ENCODE measurements at places on chromosomes 13 and 19.

- no peak for DNase-seq
Observed at GRCh38 chr19:39917561-39918182, 16.8 kb downstream of the FCGBP start.

- DNase-seq, result no peak
Observed at GRCh38 chr19:45076029-45076850, at the start of gene ZNF296. Gene ZNF296 (minus strand): TSS chr19:45076478. CDS start chr19:45076373, 105 bp downstream.

DNA sequence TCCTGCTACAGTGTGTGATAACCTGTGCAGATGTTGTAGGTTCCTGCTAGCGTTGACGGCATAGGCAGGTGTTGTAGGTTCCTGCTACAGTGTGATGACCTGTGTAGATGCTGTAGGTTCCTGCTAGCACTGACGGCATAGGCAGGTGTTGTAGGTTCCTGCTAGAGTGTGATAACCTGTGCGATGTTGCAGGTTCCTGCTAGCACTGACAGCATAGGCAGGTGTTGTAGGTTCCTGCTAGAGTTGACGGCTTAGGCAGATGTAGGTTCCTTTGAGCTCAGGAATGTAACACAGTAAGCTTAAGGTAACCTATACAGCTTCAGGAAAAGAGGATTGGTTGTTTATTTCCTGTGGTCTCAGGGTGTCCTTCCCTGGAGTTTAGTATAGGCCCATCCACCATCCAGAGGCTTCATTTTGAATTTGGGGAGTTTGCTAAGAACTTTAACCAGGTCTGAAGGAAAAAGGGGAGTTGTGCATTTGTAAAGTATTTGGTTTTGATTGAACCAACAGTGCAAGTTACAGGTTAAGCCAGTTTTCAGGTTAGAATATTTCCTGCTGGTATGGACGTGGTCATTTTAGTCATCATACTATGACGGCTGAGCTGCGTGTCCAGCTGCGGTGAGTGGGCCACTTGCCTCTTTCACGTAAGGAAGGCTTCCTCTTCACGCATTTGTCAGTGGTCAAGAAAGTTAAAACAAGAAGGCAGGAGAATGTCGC, 53.8 kb downstream of the ATP11A start:
- no peak for DNase-seq

- DNase-seq, result no peak
Observed at GRCh38 chr13:97364031-97364430, 69.9 kb upstream of the RAP2A start.

GRCh38 chr19:54201172-54201701, 579 bp downstream of the RPS9 start:
- no peak for DNase-seq

Measured in GM12864 (cell line).